Brain microvascular endothelial cell (primary cell): ENCODE measurements at places on chromosomes 5 and 9.

DNA sequence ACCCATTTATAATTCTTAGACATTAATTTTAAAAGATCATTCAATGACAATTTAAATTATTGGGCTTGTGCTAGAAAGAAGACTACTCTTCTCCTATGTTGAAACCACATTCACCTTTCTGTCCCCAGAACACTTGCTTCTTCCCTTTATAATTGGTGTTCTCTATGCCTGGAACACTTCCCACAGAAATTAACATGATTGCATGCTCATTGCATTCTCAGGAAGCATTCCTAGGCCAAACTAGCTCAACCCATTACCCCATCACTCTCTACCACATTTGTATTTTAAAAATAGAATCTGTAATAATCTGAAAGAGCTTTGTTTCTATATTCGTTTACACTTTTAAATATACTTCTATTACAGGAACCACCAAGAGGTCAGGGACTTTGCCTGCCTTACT, 184.7 kb downstream of the MEF2C start:
- DNase-seq = no peak

GRCh38 chr9:131046581-131047202, 37.7 kb downstream of the LAMC3 start:
- DNase-seq = peak; percentile 46

DNA sequence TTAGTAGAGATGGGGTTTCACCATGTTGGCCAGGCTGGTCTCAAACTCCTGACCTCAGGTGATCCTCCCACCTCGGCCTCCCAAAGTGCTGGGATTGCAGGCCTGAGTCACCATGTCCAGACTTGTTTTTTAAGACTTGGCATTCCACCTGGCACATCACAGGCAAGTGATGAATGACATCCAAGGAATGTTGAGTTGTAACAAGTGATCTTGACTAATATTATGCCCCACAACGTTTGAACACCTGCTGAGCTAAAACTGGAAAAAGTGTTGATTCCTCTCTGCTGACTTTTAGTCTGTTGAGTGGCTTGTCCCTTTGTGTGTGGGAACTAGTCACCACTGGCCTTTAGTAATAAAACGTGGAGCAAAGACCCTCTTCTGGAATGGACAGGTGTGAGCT, 54.6 kb downstream of the SUB1 start:
- no peak for DNase-seq

GRCh38 chr9:33662871-33663270, 132.5 kb upstream of the PRSS3 start:
- no peak for DNase-seq

DNA sequence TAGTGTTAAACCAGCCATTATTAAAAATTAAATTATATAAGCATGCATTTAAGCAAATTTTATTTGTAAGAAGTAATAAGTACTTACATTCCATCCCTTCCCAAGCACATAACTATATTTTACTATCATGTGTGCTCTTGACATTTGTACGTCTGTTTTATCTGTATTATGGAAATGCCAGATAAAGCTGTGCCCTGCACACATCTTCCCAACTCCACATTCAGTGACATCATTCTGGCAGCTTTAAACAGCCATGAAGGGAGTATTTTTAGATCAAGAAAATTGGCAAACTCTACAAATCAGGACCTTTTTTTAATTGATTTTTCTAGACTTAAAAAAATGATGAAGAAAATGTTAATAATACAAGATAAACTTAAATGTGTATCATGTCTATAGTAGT, 131.1 kb downstream of the WDR41 start:
- no peak for DNase-seq

DNA sequence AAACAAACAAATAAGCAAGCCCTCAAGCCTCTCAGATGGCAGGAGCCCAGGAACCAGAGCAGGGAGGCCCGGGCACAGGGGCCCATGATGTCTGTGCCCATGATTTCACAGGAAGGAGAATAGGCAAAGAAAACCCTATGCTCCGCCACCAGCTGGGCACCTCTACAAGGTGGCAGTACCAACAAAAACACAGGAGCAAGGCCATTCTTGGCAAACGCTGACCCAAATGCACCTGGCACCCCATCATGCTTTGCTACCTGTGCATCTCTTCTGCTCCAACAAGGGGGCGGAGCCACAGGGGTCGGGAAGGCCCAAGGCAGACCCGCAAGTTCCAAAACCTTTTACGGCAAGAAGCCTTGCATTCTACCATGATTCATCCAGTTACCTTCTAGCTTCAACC, 3.1 kb downstream of the BRD3 start:
- DNase-seq = no peak
